ENCODE measurements at places on chromosomes 1 and 21.

- DNase-seq: no peak
Observed at GRCh38 chr1:111754984-111755330, 744 bp upstream of the DDX20 start.

- DNase-seq: no peak
Observed at GRCh38 chr1:113185463-113186104, 112.6 kb downstream of the LRIG2 start.

DNA sequence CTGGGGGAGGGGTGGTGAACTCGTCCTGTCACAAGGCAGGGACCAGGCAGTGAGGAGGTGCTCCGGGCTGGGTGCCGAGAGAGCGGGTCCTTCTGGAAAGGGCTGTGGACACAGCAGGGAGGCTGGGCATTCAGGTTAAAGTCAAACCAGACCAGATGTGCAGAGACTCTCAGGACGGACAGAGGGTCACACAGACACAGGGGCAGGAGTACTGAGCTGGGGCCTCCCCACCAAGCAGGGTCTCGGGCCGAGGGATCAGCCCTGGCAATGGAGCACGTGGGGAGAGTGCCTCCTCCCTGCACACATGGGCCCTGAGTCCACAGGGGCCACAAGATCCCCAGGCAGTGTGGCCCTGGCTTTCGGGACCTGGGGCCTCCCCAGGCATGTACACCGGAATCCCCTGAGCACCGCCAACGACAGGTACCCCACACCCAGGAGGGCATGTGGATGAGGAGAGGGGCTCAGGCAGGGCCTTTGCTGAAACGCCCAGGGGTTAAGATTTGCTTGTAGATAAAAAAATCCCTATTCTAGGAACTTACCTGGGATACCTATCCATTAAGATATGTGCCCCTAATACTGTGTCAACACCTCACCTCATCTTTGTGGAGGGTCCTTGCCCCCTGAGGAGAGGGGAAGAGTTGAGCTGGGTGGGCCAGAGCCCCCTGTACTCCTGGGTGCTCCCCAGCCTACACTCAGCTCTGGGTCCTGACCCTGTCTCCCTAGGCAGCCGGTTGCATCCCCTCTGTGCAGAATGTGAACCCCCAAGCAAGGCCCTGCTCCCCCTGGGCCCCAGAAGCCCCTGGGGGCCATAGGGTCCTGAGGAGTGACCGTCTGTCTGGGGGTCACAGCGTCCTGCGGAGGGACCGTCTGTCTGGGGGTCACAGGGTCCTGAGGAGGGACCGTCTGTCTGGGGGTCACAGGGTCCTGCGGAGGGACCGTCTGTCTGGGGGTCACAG, 46.9 kb upstream of the ADARB1 start:
- DNase-seq: no peak

- DNase-seq: no peak
Observed at GRCh38 chr1:116373431-116374352, 648 bp downstream of the ATP1A1 start.

DNA sequence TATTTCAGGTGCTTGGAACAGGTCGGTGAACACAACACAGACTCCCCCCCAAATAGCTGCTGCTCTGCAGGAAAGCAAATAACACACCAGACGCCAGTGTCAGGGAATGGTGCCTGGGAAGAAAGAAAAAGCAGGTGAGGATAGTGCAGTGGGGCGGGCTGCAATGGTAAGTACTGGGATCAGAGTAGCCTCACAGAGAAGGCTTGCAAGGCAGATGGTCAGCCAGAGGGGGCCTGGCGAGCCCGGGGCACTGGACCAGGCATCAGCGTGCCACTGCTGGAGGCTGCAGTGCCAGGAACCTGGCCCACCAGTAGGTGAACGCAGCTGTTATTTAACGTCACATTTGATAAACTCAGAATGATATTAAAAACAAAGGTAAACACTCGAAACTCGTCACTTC, 60.0 kb downstream of the POFUT2 start:
- DNase-seq: no peak

GRCh38 chr1:55384637-55385036, 169.5 kb upstream of the USP24 start:
- DNase-seq: no peak

- DNase-seq: no peak
Observed at GRCh38 chr21:39003982-39004633, 179.1 kb downstream of the PSMG1 start.

DNA sequence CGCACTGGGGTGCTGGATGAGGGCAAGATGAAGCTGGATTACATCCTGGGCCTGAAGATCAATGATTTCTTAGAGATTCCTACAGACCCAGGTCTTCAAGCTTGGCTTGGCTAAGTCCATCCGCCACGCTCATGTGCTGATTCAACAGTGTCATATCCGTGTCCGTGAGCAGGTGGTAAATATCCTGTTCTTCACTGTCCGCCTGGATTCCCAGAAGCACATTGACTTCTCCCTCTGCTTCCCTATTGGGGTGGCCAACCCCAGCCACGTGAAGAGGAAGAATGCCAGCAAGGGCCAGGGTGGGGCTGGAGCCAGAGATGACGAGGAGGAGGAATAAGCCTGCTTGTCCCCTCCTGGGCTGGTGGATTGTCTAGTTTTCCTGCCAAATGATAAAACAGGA, 2.2 kb upstream of the CBR3 start:
- no peak for DNase-seq

DNA sequence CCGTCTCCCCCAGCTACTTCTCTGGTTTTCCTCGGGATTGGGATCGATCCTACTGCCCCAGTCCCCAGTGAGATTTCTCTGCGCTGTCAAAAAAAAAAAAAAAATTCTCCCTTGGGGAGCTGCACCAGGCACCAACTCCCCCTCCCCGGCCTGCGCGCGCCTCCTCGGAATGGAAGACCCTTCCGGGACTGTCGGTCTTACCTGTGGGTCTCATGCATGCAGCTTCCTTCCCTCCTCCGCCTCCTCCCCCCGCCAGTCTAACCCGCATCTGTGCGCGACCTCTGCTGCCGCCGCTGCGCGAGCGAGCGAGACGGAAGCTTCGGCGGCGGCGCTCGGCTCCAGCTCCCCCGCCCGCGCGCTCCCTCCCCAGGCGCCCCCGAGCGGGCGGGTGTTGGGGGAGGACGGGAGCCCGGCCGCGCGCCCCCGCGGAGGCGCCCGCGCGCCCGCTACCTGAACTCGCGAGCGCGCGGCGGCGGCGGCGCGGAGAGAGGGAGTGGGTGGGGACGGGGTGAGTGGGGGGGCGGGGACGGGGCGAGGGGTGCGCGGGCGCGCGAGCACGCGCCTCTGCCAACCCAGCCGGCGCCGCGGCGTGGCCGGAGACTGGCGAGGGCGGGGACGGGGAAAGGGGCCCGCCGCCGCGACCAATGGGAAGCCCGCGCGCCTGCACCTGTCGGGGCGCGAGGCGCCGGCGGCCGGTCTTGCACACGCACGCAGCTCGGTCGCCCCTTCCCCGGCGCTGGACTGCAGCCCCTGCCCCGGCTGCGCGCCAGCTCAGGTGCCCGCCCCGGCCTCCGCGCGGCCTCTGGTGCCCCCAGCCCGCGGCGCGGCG, at the start of gene SUSD4:
Gene SUSD4 (minus strand): TSS at position 321 of the 829 bp plus-strand sequence. CDS start 751 bp downstream, outside the sequence.
- DNase-seq: peak; percentile 40

GRCh38 chr1:164836614-164837018, 277.6 kb downstream of the PBX1 start:
- DNase-seq: no peak

DNA sequence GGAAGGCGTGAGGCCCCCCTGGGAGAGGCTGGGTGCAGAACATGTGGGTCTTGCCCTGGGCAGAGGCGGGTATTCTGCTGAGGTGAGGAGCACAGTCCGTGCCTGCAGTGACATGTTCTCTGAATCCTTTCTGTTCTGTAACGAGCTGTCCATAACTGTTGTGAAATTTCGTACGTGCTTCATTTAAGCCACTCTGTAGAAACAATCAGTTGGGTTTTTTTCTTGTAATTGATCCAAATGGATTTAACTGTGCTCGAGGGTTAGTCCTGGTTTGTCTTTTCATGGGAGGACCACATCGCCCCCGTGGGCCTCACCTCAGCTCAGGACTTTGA, 45.4 kb upstream of the DIP2A start:
- DNase-seq: no peak

DNA sequence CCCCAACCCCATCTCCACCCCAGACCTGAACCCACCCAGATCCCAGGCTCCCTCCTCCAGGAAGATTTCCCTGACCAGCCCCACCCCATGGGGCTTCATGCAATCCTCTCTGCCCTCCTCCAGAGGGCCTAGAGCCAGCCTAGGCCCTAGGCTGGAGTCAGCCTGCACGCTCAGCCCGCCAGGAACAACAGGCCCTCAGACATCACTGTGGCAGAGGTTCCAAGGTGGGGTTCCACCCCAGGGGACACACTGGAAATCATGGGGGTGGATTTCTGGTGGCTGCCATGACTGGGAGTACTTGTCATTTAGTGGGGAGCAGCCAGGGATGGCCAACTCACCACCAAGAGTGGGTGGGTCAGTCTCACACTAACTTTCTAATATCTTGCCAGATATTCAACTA, 122.0 kb downstream of the GLIS1 start:
- no peak for DNase-seq

DNA sequence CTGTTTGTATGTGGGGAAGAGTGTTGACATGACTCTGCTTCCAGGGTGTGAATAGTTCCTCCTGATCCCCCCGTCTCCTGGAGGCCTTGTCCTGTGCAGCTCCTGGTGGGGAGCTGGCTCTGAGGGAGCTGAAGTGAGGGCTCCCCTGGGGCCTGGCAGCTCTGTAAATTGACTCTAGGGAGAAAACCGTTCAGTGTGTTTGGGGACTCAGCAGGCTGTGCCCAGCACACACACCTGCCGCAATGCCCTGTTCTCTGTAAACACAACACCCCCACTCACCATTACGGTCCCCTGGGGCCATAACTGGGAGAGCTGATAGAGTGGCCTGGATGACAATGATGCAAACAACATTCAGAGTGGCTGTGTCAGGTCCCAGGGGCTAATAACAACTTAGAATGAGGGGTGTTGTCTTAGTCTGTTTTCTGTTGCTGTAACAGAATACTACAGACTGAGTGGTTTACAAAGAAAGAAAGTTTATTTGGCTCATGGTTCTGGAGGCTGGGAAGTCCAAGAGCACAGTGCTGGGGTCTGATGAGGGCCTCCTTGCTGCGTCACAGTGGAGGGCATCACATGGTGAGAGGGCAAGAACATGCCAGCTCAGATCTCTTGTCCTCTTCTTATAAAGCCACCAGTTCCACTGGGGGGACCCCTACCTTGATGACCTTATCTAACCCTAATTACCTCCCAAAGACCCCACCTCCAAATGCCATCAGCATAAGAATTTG, 15.3 kb downstream of the ADORA1 start:
- no peak for DNase-seq

DNA sequence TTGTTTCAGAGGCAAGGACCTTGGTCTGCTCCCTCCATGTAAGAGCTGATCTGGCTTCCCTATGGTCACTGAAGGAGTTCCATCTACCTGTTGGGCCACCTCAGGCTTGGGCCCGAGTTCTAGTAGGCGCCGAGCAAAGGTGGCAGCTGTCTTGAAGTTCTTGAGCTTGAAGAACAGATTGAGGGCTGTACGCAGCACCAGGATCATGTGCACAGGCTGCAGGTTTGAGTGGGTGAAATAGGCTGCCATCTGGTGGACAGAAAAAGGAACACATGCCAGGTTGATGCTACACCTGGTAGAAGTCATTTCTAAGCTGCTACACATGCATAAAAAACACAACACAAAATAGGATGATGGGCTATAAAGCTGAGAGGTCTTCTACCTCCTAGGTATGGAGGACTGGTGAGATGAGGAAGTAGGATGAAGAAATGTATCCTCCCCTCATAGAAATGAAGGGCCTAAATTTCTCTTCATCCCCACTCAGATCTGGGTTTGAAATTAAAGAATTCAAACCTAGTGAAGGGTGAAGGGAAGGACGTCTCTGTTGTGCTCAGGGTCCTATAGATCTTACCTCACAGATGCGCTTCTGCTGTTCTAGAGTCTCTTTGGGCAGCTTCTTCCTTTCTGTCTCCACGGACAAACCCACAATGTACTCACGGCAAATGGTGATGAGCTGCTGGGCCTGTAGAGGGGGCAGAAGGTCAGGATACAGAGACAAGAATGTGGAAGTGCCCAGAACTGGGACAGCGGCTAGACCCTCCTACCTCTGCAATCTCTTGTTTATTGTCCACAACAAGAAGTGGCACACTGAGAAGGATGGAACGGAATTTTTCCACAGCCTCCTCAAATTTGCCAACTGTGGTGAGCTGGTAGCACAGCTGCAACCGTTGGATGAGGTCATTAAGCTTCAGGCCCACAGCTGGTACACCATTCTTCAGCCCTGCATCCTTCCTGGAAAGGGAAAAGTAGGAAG, 6.6 kb upstream of the PEX19 start:
- DNase-seq: peak; percentile 42

DNA sequence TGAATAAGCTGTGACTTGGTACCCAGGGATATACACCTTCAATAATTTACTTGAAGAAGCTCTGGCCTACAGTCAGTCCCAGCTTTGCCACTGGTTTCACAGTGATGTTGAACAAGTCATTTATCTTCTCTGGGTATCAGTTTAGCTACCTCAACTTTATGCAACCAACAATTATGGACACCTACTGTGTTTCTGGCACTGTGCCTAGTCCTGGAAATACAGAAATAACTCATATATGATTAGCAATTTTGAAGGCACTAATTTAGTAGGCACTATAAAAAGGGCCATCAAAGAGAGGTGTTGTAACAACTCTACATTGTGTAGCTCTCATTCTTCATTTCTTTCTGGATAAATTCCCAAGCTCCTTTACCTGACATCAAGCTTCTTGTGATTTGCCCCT, 88.6 kb upstream of the SPATA6 start:
- no peak for DNase-seq

DNA sequence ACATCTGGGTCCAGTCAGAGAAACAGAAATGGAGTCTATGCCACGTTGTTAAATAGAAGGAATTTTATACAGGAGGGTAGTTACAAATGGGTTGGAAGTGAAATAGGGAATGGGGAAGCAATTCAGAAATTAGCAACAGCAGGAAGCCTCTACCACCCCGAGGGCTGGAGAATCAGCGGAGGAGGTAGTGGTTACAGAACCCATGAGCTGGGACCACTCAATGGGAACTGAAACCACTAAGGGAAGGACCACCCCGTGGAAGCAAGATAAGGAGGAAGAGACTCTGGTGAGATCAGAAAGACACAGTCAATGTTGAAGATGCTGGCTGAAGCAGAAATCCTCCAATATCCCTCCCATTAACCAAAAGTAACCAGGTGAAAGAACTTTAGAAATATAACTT, 15.5 kb upstream of the MAST2 start:
- DNase-seq: no peak

DNA sequence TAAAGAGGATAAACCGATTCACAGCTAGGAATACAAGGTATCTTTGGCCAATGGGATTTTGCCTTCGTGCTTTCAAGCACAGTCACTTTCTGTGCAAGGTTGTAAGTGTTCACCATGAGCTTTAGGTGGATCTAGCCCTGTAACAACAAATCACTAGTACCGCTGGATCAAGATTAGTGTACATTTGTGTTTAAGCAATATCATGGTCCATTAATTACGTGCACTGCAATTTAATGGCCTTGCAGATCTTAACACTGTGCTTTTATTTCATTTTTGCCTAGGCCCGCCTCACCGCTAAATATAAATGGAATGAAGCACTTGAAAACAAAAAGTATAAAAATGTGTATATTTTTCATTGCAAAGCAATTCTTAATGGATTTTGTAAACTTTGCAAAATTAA, 461.1 kb downstream of the DSCAM start:
- DNase-seq: no peak

Measured in stimulated activated CD4-positive, alpha-beta T cell treated with anti-CD3 and anti-CD28 coated beads, Interleukin-15, amount 100 ng/mL, for 48 hours (primary cell).